ENCODE measurements at places on chromosomes 12 and 14.

DNA sequence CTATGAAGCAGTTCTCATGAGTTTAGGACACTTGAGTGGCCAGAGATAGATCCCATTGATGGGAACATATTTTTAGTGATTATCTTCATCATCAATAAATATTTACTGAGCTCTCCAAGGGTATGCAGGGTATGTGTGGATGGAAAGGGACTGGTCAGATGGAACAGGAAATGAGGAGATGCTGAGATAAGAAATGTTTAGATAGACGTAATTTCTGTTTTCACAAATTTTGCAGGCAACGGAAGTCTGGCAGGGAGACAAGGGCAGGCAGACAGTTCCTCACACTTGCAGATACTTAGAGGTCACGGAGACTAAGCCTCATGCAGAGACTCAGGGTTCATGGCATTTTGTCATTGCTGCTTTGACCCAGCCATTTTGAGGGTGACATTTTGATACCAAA, 24.3 kb downstream of the BCL2L14 start:
- no peak for DNase-seq

DNA sequence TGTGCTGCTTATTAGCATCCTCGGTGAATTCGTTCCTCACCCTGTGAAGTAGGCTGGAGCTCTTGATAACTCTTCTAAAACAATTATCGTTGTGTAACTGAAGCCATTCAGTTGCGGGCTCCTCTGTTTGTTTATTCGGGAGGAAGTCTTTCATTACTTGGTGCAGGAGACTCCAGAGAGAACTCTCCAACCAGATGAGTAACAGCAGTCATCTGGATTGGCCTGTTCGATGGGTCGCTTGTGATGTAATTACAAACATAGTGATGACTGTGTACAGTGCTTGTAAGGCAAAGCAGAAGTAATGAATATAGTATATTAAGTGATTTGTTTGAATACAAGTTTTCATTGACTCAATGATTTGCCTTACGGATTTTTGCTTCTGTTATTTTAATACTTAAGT, 10.9 kb downstream of the ATP6V0A2 start:
- DNase-seq, result no peak

DNA sequence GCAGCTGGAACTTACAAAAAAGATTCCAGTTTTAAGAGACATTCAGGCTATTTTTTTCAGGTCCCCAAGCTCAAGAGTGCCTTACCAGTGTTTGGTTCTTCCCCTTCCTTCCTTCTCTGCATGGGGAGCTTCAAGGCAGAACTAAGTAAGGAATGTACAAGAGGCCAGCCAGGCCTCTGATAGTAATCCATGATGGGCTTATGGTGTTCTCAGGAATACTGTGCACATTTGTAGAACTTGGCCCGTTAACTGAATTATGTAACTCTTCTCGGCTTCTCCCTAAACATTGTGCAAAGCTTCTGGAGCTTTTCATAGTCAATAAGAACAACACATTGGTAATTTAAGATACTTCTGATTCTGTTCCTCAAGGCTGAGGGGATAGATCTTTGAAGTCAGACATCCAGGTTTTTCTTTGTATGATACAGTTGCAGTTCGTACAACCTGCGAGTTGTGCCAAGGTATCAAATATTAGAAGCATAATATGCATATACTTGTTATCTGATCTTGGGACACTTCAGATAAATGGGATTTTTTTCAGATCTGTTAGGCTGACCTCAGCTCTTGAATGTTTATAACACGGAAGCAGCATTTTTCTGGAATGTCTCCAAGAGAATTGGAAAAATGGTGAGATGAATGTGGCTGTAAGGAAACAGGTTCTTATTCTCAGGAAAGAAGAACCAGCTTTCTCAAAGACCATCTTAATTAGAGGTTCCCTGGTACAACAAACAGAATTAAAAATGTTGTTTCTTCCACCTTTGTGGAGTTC, 148.6 kb downstream of the ANO4 start:
- no peak for DNase-seq

GRCh38 chr12:77893918-77894317, 63.2 kb downstream of the NAV3 start:
- no peak for DNase-seq

- DNase-seq, result no peak
These were observed 135.5 kb downstream of the GCH1 start for GRCh38 chr14:54767139-54767431.

GRCh38 chr12:103505371-103506236, 9.8 kb upstream of the C12orf42 start:
- DNase-seq, result no peak

DNA sequence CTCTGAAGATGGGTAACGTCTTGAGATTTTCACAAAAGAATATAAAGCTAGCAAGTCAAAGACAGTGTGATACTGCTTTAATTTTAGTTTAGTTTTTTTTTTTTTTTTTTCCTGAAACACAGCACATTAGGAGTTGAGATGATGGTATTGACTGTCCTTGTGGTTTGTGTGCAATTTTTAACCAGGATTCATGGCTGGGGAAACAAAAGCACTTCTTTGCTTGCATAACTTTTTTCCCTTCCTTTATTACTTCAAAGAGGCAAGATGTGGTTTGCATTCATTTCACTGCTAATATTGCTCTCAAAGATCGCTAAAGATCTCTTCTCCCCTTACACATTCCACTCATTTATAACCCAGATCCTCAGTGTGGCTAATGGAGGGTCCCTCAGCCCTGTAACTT, 157.1 kb upstream of the PZP start:
- no peak for DNase-seq

- no peak for DNase-seq
These were observed 125.0 kb upstream of the ATP2B1 start for GRCh38 chr12:89833337-89834252.

DNA sequence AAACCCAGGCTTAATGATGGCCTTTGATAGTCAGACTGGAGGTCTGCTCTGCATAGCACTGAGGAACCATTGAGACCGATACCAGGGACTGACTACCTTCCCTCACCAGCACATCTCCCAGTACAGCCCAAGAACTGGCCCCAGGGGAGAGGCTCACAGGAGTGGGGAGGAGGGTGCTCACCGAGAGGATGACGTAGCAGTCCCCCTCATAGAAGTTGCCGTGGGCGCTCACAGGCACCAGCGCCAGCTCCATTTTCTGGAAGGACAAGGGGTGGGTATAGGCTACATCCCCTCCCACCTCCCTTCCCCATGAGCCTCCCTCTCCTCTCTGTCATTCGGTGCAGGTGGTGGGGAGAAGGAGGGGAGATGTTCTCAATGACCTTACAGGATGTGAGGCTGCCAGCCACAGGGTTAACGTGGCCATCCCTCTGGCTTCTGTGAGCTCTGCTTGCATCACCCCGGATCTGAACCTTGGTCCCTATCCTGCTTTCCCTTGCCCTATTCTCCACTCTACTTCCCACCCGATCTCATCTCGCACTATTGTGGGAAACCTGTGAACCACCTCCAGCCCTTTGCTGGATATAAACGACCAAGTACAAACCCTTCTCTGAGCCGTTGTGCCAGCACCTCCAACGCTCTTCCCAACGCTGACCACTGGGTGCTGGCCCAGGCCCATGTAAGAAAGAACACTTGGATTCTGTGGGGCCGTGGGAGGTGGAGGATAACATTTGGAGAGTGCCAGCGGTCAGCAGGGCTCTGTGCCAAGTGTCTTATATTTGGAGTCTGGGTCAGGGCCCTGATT, 4.4 kb downstream of the AVIL start:
- DNase-seq, result no peak

- no peak for DNase-seq
These were observed 66.9 kb downstream of the HMGA2 start for GRCh38 chr12:65891219-65891618.

GRCh38 chr14:63268771-63269170, 50.0 kb downstream of the GPHB5 start:
- no peak for DNase-seq

- no peak for DNase-seq
These were observed 620 bp downstream of the C1S start for GRCh38 chr12:7061138-7061537.

- no peak for DNase-seq
These were observed 64.5 kb upstream of the HMGA2 start for GRCh38 chr12:65759735-65760134.

- no peak for DNase-seq
These were observed 37.3 kb downstream of the SSH1 start for GRCh38 chr12:108819920-108820706.

DNA sequence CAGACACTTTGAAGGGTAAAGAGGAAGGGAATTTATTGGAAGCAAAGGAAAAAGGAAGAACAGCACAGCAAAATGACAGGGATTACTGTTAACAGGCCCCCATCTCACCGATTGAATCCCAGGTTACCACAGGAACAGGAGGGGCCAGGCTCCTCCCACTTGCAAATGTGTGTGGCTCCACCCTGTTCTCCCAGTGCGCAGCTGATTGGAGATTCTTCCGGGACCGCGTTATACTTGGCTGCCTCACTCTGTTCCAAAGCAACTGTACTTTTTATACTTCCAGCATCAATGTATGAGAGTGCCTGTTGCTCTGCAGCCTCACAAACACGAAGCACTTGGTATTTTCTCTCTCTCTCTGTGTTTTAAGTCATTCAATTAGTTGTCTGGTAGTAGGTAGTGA, 273.6 kb upstream of the MDGA2 start:
- no peak for DNase-seq

DNA sequence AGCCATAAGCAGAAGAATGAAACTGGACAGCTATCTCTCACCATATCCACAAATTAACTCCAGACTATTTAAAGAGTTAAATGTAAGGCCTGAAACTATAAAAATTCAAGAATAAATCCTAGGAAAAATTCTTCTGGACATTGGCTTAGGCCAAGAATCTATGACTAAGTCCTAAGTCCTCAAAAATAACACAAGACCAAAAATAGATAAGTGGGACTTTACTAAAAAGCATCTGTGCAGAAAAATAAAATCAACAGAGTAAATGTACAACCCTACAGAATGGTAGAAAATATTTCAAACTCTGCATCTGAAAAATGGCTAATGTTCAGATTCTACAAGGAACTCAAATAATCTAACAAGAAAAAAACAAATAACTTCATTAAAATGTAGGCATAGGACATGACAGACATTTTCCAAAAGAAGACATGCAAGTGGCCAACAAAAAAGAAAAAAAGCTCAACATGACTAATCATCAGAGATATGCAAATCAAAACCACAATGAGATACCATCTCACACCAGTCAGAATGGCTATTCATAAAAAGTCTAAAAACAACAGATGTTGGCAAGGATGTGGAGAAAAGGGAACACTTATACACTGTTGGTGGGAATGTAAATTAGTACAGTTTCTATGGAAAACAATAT, 61.0 kb upstream of the PPFIA2 start:
- DNase-seq, result no peak

DNA sequence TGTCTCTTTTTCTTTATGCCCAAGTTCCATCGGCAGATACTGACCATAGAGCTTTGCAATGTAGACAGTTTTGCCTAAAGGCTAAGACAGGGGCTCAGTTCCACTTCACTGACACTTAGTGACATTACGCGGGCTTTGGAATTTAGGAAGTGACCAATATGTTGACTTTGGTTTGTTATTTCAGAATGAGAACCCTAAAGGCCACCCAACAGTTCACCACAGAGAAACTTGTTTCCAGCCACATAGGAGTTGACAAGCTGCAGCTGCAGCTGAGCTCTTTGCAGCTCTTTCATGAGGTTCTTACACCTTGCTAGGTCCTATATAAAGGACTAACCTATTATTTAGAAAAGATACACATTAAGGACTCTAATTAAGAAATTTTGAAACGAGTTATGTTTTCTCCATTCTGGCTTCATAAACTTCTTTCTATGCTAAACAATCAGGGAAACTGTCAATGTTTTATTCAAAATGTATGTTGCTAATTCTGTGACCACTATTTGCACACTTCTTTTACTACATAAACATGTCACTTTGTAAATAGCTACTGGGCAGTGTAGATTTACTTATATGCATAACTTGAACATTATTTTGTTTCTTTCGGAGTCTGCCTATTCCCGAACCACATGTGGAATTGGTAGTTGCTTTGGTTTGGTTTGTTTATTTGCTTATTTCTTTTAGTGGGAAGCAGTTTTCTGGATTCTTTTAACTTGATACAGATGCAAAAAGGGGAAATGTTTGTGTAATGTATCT, 18.5 kb upstream of the KLRD1 start:
- no peak for DNase-seq

GRCh38 chr14:52023518-52023917, 34.2 kb downstream of the RTRAF start:
- DNase-seq, result no peak

GRCh38 chr12:105083551-105084105, 630 bp downstream of the ALDH1L2 start:
- DNase-seq, result no peak

DNA sequence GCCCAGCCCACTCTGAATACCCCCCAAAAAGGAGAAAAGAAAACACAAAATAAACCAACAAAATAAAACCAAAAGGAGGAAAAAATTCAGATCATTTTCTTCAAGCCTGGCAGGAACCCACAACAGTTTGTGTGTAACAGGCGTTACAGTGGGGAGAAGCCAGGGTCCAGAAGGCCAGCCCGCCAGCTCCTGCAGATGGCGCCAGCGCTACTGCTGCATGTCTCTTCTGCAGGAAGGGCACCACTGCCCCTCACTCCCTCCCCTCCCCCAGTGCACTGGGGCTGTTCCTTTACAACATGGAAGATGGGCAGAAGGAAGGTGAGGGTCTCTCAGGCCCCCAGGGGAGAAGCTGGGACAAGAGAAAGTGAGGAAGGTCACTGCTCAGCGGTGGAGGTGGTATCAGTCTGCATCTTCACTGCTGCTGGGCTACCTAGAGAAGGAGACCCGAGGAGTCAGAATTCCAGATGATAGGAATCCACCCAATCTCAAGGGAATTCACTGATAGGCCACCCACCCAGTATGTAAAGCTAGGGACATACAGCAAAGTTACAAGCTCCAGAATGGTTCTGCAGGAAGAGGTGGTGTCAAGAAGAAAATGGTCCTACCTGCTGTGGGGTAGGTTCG, 2.3 kb upstream of the NOP2 start:
- DNase-seq, result no peak

DNA sequence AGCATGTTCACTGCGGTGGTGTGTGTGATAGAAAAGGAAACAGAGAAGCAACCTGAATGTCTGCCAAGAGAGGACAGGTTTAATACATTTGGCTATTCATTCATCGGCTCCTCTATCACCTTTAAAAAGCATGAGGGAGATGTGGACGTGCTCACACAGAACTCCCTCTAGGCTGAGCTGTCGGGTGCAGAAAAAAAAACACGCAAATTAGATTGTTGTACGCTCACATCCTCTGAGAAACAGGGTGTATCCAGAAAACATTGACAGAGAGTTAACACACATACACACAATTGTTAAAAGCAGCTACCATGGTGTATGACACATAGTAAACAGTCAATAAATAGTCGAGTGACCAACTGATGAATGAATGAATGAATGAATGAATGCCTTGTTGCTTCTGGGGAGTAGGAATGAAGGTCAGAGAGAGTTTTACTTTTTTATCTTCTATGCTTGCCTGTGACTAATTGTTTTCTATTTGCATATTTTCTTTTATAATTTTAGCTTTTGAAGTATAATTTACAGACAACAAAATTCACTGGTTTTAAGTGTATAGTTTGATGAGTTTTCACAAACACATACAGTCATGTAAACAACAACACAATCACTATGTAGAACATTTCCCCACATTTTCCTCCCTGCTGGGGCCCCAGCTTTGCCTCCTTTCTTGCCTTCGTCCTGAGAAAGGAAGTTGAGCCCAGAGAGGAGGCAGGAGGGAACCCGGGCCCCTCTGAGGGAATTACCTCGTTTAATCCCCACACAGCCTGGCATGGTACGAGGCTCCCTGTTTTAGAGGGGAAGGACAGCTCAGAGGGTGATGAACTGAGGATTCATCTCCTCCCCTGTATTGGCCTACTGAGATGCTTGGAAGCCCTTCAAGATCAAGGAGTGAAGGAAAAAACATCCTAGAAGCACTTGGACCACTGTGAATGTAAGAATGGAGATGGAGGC, 19.7 kb upstream of the FAM222A start:
- no peak for DNase-seq
